ENCODE measurements at places on chromosomes 12 and 14.

- DNase-seq = no peak
These were observed 217.1 kb upstream of the BTG1 start for GRCh38 chr12:92362785-92363184.

- no peak for DNase-seq
These were observed 1.4 kb downstream of the FOXA1 start for GRCh38 chr14:37593511-37594237.

- DNase-seq = no peak
These were observed 15.0 kb upstream of the OAS2 start for GRCh38 chr12:112963227-112963861.

DNA sequence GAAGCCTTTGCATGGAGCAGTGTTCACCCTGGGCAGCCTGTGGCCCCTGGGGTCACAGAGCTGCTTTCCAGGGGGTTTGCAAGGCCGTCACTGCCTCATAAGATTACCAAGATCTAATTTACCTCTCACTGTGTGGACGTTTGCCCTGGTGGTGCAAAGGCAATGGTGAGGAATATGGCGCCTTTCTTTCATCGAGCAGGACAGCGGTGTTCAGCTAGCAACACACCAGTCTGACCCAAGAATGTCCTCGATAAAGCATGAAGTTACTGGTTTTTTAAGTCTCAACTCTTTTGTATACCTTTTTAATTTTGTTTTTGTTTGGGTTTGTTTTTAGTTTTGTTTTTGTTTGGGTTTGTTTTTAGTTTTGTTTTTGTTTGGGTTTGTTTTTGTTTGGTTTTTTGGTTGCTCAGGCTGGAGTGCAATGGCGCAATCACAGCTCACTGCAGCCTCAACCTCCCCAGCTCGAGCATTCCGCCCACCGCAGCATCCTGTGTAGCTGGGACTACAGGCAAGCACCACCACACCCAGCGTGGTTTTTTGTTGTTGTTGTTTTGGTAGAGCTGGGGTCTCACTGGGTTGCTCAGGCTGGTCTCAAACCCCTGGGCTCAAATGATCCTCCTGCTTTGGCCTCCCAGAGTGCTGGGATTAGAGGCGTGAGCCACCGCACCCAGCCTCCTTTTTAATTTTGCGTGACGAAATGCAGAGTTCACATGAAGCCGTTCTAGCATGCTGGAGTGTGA is 57.9 kb downstream of the PPP2R5C start:
- DNase-seq = no peak

- peak; percentile 95 for DNase-seq
These were observed 210.1 kb upstream of the EEA1 start for GRCh38 chr12:93139028-93139665.

GRCh38 chr12:57369202-57369601 is 61.6 kb downstream of the R3HDM2 start:
- DNase-seq = no peak

DNA sequence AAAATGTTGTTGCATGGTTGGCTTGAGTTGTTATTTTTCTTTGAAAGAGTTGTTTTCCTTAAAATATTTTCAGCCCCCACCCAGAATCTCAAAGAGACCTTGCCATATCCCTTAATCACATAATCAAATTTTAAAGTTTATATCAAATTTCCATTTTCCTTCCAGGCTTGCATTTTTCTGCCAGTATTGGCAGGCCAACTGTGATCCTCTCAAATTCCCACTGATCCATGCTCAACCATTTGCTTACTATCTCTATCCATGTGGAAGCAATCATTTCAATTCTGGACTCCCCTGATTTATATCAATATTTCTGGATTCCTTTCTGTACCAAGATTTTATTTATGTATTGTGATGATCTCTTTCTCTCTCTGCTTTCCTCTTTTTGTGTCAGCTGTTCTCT is 64.2 kb upstream of the PYGL start:
- DNase-seq = no peak

GRCh38 chr12:8664228-8664913 is 1.7 kb upstream of the MFAP5 start:
- no peak for DNase-seq

DNA sequence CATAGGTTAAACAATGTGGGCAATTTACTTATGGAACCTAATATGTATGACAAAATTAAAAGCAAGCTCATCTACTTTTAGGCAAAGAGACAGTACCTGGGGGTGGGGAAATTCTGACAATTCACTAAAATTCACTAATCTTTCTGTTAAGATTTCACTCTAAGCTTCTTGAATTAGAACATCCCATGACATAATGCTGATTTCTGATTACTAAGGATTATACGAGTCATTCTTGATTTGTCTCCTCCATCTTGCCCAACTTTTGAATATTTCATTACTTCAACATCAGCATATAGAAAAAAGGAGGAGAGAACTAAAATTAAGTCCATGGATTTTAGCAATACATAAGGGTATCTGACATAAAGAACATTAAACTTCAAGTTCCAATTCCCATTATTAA is 2.4 kb downstream of the CEP83 start:
- no peak for DNase-seq

GRCh38 chr12:124512667-124513296 is 54.6 kb downstream of the NCOR2 start:
- DNase-seq = no peak

GRCh38 chr14:61894452-61895077 is 132.3 kb downstream of the SNAPC1 start:
- no peak for DNase-seq

- DNase-seq = no peak
These were observed 3.6 kb downstream of the SMARCD1 start for GRCh38 chr12:50088577-50089335.

DNA sequence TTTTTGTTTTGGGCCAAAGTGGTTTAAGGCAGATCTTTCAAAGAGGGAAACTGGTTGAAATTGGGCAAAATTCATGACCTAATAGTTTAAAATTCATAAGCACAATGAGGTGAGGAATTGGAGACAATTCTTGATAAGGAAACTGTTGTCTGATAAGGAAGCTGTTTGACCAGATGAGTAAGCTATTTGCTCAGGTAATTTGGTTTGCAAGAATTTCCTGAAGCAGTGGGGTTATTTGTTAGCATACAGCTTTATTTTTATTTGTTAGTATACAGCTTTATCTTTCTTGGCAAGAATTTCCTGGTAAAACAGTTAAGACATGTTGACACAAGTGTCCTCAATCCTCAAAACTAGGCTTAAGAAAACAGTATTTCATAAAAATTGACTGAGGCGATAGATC is 559.0 kb downstream of the GALC start:
- no peak for DNase-seq

- no peak for DNase-seq
These were observed 30.3 kb downstream of the PPP2R5E start for GRCh38 chr14:63512861-63513260.

DNA sequence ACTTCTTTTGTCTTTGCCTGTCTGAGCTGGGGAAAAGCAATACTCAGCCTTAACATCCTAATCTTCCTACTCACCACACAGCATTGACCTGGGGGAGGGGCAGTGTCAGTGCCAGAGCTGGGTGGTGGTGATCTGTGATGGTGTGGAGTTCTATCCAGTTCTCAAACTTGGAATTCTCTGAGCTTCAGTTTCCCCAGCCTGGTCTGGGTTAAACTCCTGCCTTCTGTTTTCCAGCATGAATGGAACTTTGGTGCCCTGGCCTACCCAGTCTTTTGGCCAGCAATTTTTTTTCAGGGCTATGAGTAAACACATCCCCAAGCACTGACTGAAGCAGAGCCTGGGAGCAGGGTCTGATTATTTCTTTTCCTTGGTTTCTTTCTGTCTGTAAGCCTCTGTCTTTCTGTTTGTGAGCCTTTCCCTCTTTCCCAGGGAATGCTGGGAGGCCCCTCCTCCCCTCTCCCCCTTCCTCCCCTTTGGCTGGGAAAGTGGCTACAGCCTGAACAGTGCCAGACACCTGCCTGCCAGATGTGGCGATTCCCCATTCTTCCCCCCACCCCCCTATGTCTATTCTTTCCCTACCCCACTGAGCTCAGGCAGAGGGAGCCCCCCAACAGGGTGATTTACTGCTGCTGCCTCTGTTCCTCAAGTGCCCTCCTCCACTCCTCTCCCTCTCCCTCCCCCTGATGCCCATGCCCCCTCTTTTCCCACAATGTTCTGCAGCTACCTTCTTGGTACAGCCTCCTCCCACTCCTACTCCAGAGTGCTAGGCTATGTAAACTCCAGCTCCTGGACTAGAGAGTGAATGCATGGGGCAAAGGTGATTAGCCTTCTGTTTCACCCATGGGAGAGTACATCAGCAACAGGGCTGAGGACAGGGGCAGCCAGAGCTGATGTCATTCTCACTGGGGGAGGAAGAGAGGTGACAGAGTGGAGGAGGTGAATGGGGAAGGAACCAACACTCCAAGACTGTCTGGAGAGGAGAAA is 11.1 kb downstream of the GPR84 start:
- no peak for DNase-seq

DNA sequence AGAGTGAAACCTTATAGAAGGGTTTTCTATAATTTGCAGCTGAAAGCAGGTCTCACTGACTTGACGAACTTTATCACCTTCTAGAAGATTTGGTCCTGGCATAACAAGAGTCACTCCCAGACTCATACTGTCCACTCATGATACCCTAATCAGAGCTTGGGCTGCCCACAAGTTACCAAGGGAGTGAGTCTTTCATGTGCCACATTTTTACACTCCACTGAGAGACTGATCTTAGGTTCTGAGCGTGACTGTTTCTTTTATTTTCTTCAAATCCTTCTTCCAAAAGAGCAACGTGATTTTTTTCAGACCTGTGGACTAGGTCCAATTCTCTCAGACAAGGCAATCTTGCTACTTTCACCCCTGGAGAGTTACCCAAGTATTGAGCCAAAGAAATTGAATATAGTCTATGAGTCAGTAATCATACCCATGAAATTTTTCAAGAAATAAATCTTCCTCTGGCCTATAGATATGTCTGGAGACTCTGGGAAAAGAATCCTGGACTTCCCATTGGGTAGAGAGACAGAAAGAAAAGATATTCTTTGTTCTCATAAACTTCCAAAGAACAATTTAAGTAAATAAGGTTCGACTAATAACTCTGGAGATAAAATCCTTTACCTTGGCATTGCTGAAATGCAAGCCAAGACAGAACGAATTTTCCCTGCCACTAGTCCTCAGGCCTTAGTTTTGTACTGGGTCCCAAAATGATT is 26.9 kb downstream of the SIX1 start:
- DNase-seq = no peak

GRCh38 chr14:95128140-95128539 is 29.2 kb downstream of the DICER1 start:
- DNase-seq = no peak

DNA sequence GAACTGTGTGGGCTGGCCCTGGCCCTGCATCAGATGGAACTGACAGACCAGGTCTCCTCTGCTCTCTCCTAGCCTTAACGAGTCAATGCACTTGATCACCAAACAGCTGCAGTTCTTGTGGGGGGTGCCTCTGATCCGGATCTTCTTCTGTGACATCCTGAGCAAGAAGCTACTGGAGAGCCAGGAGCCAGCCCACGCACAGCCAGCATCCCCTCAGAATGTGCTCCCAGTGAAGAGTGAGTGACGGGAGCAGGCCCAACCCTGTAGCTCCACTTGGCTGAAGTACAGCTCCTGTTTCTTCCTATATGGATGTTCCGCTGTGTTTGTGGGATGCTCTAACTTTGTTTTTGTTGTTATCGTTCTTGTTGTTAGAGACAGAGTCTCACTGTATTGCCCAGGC is 23.9 kb downstream of the UBE3B start:
- DNase-seq = no peak

GRCh38 chr12:48866052-48866711 is 512 bp upstream of the RND1 start:
- no peak for DNase-seq

GRCh38 chr12:51128919-51129318 is 44.0 kb downstream of the TFCP2 start:
- no peak for DNase-seq

GRCh38 chr14:91311284-91311662 is 66.8 kb upstream of the GPR68 start:
- DNase-seq = no peak

GRCh38 chr12:57626921-57627445 is 6.0 kb downstream of the B4GALNT1 start:
- no peak for DNase-seq

DNA sequence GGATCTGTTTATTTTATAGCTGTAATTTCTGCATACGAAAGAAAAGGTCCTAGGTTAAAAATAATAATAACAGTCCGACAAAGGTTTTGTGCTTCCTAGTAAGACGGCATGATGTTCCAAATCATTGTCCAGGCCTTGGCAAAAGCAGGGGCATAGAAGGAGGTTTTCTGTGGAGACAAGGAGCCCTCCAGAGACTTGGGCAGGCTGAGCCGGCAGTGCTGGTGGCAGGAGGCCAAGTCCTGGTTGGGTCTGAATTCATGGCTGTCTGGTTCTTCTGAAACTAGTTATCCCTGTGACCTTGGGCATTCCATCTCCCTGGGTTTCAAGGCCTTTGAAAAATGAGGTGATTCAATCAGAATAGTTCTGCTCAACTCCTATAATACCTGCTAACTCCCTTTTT is 44.0 kb downstream of the KCNK13 start:
- DNase-seq = no peak

DNA sequence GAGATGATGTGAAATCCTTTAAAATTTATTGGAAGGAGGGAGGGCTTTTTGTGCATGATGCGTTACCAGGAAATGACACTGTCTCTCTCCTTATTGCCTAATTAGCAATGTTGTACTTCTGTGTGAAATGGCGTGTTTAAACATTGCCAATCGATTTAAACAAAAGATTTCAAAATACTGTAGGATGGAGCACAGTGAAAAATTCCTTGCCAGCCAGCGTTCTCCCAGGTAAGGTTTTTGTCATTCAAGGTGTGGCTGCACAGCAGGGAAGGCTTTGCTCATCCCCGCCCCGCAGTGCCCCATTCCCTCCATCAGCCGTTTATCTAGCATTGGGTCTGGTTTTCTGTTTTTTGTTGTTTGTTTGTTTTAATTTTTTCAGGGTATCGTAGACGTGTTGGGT is 137.3 kb downstream of the CACNA1C start:
- no peak for DNase-seq

DNA sequence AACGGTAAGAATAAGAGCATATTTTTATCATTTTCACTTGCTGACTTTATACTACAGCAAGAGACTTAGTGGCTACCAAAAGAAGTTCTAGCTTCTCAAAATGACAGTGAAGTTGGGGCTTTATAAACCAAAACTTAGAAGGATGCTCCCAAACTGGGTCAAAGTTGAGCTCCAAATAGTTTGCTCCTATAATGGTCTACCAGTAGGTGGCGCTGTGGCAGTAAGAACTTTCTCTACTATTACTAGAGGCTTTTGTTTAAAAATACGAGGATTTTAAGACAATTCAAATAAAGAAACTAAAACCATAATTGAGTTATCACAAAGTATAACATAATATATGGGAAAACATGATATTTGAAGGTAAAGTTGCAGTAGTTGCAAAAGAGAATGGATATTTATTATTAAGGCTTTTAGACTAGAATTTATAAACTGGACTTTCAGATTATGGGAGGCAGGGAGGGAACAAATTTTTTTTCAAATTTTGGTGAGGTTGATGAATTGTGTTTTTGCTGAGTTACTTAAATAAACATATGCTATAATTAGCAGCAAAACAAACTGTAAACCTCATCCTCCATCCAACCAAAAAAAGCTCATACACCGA is 75.0 kb downstream of the TGFB3 start:
- DNase-seq = no peak

GRCh38 chr12:62192180-62192902 is 67.9 kb upstream of the USP15 start:
- peak; percentile 46 for DNase-seq

GRCh38 chr12:47839214-47839876 is 19.6 kb upstream of the HDAC7 start:
- no peak for DNase-seq

GRCh38 chr14:55898938-55899337 is 219.3 kb upstream of the PELI2 start:
- DNase-seq = no peak

All from SIG-M5 (cell line).